ENCODE measurements at places on chromosomes 5 and 9. TPM values are rescaled to one million over a fixed set of nuclear protein-coding genes. Genes with fewer than 3 reads are reported as not detected.

The PRR16 gene
- 0.35 TPM for total RNA-seq

The PDE6A gene
- total RNA-seq, result 0.10 TPM

The UNC5A gene
- 0.69 TPM for total RNA-seq

The BTNL8 gene
- total RNA-seq, result 0.35 TPM

The SLC35D2 gene
- total RNA-seq, result 40.6 TPM

The TICAM2 gene
- total RNA-seq, result 6.9 TPM

The FOXE1 gene
- 57.1 TPM for total RNA-seq

The DMXL1 gene
- total RNA-seq, result 45.5 TPM

The KCNN2 gene
- not detected for total RNA-seq

The GALNT12 gene
- total RNA-seq, result 4.3 TPM

The SLCO6A1 gene
- not detected for total RNA-seq

The CCL27 gene
- total RNA-seq, result not detected

The OLFML2A gene
- 6.6 TPM for total RNA-seq

The BAAT gene
- 0.94 TPM for total RNA-seq

The FOXD4L3 gene
- not detected for total RNA-seq

The GRXCR2 gene
- not detected for total RNA-seq

The PCDHGC5 gene
- total RNA-seq, result 0.17 TPM

The TXNDC8 gene
- total RNA-seq, result not detected

The ZSWIM6 gene
- total RNA-seq, result 11.6 TPM

The FAM221B gene
- total RNA-seq, result not detected

The PCDHB4 gene
- 0.35 TPM for total RNA-seq

The DMGDH gene
- total RNA-seq, result 4.5 TPM
